ENCODE measurements at places on chromosomes 4 and X.

GRCh38 chrX:148371291-148371690 is 129.1 kb upstream of the AFF2 start:
- no peak overlapping the region for H3K4me3 ChIP-seq
- no peak for DNase-seq
- no peaks in the 10 kb centered on the region for H3K4me1 ChIP-seq

DNA sequence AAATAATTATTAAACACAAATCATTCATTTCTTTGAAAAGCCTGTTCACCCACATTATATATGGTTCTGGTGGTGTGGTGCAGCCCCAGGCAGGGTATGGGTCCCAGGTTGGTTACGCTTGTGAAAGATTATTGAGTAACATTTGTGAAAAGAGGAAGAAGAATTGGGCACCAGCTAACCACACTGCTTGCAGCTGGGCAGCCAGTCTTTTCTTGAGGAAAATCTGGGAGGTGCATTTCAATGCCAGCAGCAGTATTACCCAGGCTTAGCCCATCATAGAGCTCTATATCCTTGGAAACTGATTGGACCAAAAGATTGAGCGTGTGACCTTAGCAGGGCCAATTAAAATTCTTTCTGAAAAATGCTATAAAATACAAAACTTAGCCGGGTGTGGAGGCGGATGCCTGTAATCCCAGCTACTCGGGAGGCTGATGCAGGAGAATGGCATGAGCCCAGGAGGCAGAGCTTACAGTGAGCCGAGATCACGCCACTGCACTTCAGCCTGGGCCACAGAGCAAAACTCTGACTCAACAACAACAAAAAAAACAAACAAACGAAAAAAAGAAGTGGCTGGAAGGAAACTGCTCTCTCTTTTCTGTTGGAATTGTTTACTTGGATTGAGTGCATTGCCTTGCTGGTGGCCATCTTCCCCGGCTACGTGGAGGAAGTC is 9.7 kb upstream of the PLAC8 start:
- no peaks in the 10 kb centered on the region for H3K27me3 ChIP-seq
- no peak overlapping the region for H3K4me3 ChIP-seq
- H3K27ac ChIP-seq: no peak overlapping the region

GRCh38 chr4:1666391-1666790 is 17.7 kb downstream of the FAM53A start:
- H3K27ac ChIP-seq: no peak overlapping the region
- no peaks in the 10 kb centered on the region for H3K36me3 ChIP-seq
- H3K4me3 ChIP-seq: no peak overlapping the region
- peaks cover 10% of the 10 kb centered on the region for H3K4me1 ChIP-seq

- no peaks in the 10 kb centered on the region for H3K27me3 ChIP-seq
- H3K4me1 ChIP-seq: peaks cover 5% of the 10 kb centered on the region
- H3K27ac ChIP-seq: no peak overlapping the region
- H3K4me3 ChIP-seq: no peak overlapping the region
- no peaks in the 10 kb centered on the region for H3K36me3 ChIP-seq
Measured at GRCh38 chr4:5158825-5159224, 107.5 kb downstream of the STK32B start.

GRCh38 chr4:67083496-67083895 is 461.8 kb downstream of the CENPC start:
- H3K4me1 ChIP-seq: no peaks in the 10 kb centered on the region
- no peak for DNase-seq
- no peaks in the 10 kb centered on the region for H3K36me3 ChIP-seq

- H3K4me3 ChIP-seq: no peak overlapping the region
- H3K4me1 ChIP-seq: peaks cover 7% of the 10 kb centered on the region
- DNase-seq: no peak
- H3K36me3 ChIP-seq: no peaks in the 10 kb centered on the region
Measured at GRCh38 chr4:1550122-1551070, 133.7 kb downstream of the FAM53A start.

- no peak overlapping the region for H3K4me3 ChIP-seq
- no peak overlapping the region for H3K27ac ChIP-seq
- DNase-seq: peak; percentile 72
- no peaks in the 10 kb centered on the region for H3K27me3 ChIP-seq
- peaks cover 3% of the 10 kb centered on the region for H3K4me1 ChIP-seq
- no peaks in the 10 kb centered on the region for H3K36me3 ChIP-seq
Measured at GRCh38 chr4:74632634-74633033, 161.7 kb downstream of the BTC start.

DNA sequence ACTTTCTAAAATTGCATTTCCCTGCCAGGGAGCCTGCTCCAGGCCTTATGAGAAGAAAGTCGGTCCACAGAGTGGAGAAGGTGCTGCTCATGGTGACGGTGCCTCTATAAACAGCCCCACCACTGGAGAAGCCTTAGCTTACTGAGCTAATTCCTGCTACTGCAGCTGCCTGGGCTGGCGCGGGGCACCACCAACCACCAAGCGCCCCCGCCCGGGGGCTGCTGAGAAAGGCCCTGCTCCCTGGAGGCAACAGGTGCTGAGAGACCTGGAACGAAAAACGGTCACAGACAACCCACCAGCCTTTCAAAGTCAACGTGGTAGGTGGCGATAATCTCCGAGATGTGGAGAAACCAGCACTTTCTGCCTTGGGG is 2.9 kb downstream of the HCFC1 start:
- H3K27ac ChIP-seq: peak overlapping the region; percentile 82
- H3K4me1 ChIP-seq: peaks cover 36% of the 10 kb centered on the region
- no peaks in the 10 kb centered on the region for H3K27me3 ChIP-seq
- no peak for DNase-seq

DNA sequence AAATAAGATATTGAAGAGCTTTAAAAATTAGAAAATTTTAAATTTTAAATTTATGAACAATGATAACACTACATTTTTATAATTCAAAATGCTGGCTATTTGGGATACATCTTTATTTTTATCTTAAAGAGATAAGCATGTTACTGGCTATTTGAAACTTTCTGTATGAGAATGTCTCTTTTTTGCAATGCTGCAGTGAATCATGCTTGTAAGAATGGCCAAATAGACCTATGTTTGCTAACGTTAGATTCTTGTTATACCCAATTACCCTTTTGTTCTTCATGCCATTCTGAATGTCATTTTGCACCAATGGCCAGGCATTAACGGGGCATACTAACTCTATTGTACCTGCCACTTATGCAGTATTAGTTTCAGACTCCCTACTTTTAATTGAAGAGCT is 49.5 kb downstream of the SLIT2 start:
- H3K27me3 ChIP-seq: no peaks in the 10 kb centered on the region
- H3K4me1 ChIP-seq: no peaks in the 10 kb centered on the region
- DNase-seq: no peak
- no peak overlapping the region for H3K27ac ChIP-seq
- no peak overlapping the region for H3K4me3 ChIP-seq

GRCh38 chr4:7581477-7581876 is 146.7 kb upstream of the PSAPL1 start:
- H3K36me3 ChIP-seq: no peaks in the 10 kb centered on the region
- no peak overlapping the region for H3K27ac ChIP-seq
- H3K4me3 ChIP-seq: no peak overlapping the region
- H3K27me3 ChIP-seq: peaks cover 6% of the 10 kb centered on the region

GRCh38 chr4:140078366-140078765 is 75.6 kb downstream of the MAML3 start:
- peak; percentile 61 for DNase-seq
- peak overlapping the region; percentile 44 for H3K27ac ChIP-seq
- H3K4me1 ChIP-seq: peaks cover 9% of the 10 kb centered on the region
- no peaks in the 10 kb centered on the region for H3K27me3 ChIP-seq
- H3K36me3 ChIP-seq: no peaks in the 10 kb centered on the region
- H3K4me3 ChIP-seq: no peak overlapping the region

DNA sequence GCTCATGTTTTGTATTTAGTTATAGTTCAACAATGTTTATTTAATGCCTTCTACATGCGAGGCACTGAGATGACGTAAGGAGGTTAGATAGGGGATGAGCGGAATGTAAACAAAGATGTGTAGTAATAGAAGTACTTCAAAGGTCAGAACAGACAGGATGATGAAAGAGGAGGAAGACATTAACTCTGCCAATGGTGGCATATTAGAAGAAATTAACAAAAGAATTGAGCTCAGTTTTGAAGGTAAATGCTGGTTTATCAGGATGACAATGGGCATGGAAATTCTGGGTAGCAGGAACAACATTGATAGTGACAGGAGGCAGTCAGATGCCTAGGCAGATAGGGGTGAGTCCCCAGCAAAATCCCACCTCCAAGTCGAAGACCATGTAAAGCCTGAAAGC is 62.3 kb upstream of the PGRMC2 start:
- peaks cover 6% of the 10 kb centered on the region for H3K4me1 ChIP-seq
- no peaks in the 10 kb centered on the region for H3K27me3 ChIP-seq
- H3K27ac ChIP-seq: no peak overlapping the region
- peak; percentile 95 for DNase-seq

DNA sequence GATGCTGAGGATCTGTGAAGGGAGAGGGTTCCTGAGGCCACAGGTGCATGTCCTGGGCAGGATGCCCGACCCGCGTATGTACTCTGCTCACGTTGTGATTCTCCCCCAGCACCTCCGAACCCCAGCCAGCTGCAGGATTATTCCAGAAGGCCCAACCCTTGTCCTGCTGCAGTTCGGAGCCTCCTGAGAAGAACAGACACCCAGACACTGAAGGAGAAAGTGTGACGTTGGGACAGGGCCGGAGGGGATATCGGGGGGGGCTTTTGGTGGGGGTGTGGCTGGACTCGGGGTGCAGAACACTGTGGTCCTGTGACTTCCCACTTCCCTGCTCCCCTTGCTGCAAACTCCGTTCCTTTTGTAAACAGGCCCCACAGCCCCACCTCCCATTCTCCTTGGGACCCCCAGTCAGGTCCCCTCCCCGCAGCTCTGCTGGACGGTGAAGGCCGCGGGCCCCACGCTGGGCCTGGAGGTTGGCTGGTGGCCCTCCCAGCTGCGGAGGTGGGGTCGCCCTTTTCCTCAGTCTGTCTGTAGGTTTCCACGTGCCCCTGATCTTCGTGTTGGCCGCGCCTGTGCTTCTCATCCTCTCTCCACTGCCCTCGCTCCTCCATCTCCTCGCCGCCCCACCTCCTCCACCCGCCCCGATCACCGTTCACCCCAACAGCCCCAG is 83.0 kb upstream of the ADRA2C start:
- no peak for DNase-seq
- H3K4me1 ChIP-seq: peaks cover 1% of the 10 kb centered on the region
- no peak overlapping the region for H3K4me3 ChIP-seq
- peaks cover 54% of the 10 kb centered on the region for H3K27me3 ChIP-seq
- H3K27ac ChIP-seq: no peak overlapping the region

DNA sequence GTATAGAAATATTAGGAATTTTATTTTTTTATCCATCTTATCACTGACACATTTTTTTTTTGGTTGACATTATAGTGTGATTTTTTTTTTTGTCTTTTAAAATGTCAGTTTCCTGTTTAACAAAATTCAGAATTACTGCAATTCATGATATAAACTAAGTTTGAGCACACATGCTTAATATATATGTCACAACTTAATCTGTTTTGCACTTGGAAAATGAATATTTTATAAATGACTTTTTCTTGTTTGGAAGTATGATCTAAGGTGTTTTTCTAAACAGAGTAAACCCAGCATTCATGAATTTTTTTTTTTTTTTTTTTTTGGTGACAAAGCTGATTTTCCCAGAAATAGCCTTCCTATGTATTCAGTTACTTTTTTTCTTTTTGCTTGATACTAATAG is 2.4 kb downstream of the SMARCA5 start:
- H3K4me3 ChIP-seq: peak overlapping the region; percentile 99
- H3K27ac ChIP-seq: no peak overlapping the region
- no peaks in the 10 kb centered on the region for H3K36me3 ChIP-seq
- peaks cover 1% of the 10 kb centered on the region for H3K4me1 ChIP-seq
- DNase-seq: no peak

GRCh38 chr4:16079046-16079445 is 4.8 kb downstream of the PROM1 start:
- peaks cover 25% of the 10 kb centered on the region for H3K4me1 ChIP-seq
- no peaks in the 10 kb centered on the region for H3K36me3 ChIP-seq
- peaks cover 23% of the 10 kb centered on the region for H3K27me3 ChIP-seq

DNA sequence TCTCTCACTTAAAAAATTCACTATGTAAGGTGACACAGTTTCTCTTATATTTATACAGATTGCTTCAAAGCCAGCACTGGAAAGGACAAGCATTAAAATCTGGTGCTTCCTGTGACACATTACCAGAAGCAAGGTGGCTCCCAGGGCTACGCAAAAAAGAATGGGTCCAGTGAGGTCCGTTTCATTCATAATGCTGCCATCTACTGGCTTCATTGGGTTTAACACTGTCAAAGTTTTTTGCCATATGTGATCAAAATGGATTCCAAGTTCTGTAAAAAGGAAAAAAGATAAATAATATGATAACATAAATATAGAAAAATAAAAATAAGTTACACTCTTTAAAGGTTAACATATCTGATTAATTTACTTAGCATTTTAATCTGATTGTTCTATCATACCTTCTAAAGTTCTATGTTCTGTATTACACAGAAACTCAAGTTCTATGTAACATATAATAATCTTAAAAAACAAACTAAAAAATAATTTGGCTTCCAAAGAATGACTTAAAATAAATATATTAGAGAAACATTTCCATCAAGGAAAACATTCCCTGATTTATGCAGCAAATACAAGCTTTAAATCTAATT is 22.1 kb downstream of the YIPF7 start:
- H3K4me1 ChIP-seq: no peaks in the 10 kb centered on the region
- H3K27ac ChIP-seq: no peak overlapping the region
- H3K36me3 ChIP-seq: no peaks in the 10 kb centered on the region

DNA sequence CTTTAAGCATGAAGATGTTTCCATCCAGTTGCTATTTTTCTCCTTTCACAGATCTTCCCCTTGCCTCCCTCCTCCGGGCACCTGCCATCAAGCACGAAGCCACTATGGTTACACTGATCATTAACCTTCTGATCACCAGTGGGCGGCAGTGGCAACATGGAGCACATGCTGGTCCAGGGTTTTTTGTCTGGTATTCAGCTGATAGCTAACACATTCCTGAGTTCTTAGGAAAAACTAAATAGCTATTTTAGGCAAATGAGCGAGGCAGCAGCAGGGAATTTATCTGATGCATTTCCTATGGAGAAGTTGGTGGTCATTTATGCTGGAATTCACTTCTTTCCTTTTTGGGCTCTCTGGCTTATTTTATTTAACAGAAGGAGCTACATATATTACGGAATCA is 22.9 kb downstream of the SHISA3 start:
- no peaks in the 10 kb centered on the region for H3K4me1 ChIP-seq
- no peaks in the 10 kb centered on the region for H3K27me3 ChIP-seq
- H3K27ac ChIP-seq: peak overlapping the region; percentile 68

- H3K4me3 ChIP-seq: no peak overlapping the region
- DNase-seq: peak; percentile 54
- no peak overlapping the region for H3K27ac ChIP-seq
Measured at GRCh38 chrX:131841496-131842437, 181.3 kb upstream of the STK26 start.

DNA sequence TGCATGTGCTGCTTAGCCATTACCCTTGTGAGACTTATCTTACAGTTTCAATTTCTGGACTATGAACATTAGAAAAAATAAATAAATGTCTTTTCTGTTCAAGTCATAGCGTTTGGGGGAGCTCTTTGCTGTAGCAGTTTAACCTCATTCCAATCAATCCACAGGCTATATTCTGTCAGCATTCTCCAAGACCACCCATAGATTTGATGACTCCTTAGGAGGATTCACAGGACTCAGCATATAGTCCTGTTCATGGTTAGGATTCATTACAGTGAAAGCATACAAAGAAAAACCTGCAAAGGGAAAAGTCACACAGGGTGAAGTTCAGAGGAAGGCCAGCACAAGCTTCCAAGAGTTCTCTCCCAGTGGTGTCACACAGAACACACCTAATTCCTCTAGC is 180.5 kb downstream of the ADAMTS3 start:
- H3K27me3 ChIP-seq: no peaks in the 10 kb centered on the region
- H3K27ac ChIP-seq: no peak overlapping the region
- peaks cover 3% of the 10 kb centered on the region for H3K4me1 ChIP-seq
